ENCODE measurements at places on chromosomes 5 and 9. TPM values are rescaled to one million over a fixed set of nuclear protein-coding genes. Genes with fewer than 3 reads are reported as not detected.

Gene CDC42SE2
- 22.0 TPM for total RNA-seq

Gene FUBP3
- 49.2 TPM for total RNA-seq

- DNase-seq = peak; percentile 53
These were observed 20.8 kb upstream of the SNCAIP start for GRCh38 chr5:122291000-122291901.

Gene TMEM215
- not detected for total RNA-seq
